ENCODE measurements at places on chromosomes 11 and 22.

- no peak for DNase-seq
Observed at GRCh38 chr11:71322861-71323582, 70.6 kb upstream of the SHANK2 start.

- DNase-seq, result no peak
Observed at GRCh38 chr11:126109941-126110731, 47.5 kb upstream of the CDON start.

GRCh38 chr22:46731246-46732040, 6.6 kb downstream of the CERK start:
- DNase-seq, result no peak

GRCh38 chr11:110286298-110287040, 9.9 kb downstream of the RDX start:
- no peak for DNase-seq

DNA sequence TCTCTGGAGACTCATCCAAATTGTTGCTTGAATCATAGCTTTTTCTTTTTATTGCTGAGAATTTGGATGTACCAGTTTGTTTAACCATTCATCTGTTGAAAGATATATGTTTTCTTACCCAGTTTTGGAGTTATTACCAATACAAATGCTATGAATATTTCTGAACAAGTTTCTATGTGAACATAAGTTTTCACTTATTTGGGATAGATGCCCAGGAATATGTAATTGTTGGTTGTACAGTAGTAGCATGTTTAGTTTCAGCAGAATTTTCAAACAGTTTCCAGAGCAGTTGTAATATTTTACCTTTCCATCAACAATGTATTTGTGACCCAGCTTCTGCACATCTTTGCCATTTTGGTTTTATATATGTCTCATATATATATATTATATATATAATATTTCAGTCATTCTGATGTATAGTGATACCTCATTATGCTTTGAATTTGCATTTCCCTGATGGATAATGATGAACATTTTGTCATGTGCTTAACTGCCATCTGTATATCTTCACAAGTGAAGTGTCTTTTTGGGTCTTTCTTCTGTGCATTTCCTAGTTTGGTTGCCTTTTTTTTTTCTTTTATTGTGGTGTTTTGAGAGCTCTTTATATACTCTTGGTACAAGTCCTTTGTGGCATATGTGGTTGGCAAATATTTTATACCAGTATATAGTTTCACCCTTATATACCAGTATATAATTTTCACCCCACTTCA, 118.8 kb downstream of the LUZP2 start:
- no peak for DNase-seq

- DNase-seq, result no peak
Observed at GRCh38 chr11:45879803-45880686, 5.4 kb upstream of the MAPK8IP1 start.

DNA sequence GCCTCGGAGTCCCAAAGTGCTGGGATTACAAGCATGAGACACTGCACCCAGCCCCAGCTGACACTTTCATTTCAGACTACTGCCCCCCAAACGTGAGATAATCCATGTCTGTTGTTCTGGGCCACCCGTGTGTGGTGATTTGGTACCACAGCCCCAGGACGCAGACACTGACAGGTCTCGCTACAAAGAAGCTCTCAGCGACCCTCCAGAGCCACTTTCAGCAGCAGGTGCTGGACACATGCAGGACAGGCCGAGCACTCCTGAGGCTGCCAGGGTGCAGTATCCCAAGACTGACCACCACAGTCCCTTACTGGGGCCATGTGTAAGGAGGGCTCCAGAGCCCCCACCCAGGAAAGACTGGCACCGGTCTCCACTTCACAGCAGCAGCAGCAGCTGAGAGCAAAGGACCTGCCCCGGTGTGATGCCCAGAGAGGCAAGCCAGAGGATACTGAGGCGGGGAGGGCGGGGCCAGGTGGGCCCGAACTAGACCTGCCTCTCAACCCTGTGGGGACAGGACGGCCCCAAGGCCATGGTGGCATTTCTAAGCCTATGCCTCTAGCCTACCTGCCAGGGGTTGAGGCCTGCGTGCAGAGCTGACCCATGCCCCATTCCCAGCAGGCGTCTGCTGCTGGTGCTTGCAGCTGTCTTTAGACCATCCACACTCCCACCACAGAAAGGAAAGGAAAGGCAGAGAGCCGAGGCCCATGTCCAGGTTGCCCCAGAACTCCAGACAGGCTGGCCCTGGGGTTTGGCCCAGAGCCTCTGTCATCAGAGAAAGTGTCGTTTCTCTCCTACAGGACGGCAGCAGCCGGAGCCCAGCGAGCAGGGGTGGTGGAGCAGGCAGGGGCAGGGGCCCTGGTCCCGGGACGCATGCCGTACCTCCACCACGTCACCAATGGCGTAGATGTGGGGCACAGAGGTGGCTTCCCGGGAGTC, 28.0 kb upstream of the GNB1L start:
- DNase-seq, result no peak

DNA sequence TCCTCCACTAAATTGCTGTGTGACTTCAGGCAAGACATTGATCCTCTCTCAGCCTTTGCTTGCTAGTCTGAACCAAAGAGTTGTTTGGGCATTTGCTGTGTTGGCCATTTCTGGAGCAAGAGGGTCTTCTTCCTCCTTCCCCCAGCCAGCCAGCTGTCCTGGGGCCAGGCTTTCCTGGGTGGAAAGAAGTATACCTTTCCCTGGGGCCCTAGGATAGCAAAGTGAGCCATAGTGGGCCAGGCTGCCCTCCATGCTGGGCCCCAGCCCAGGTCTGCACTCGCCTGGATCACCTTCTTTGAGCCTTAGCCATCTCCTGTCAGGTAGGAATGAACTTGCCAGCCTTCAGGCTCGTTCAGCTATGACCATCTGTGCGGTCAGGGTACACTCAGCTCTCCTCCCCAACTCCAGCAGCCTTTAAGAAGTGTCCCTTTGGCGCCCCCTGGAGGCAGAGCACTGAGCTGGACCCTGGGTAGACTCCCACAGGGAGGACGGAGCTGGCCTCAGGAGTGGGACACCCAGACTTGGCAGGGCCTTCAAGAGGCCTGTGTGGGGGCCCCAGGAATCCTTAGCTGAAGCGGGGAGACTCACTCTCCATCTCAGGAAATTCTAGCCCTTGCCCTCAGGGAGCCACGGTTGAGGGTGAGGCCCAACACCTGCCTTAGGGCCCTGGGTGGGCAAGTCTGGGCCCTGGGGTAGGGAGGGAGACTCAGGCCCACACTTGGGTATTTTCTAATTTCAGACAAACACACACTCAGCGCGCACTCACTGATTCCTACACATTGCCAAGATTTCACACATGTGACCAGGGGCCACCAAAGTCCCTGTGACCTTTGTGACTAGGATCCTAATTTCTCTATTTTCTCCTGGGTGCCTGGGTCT, 35.6 kb upstream of the TPBGL start:
- peak; percentile 78 for DNase-seq

DNA sequence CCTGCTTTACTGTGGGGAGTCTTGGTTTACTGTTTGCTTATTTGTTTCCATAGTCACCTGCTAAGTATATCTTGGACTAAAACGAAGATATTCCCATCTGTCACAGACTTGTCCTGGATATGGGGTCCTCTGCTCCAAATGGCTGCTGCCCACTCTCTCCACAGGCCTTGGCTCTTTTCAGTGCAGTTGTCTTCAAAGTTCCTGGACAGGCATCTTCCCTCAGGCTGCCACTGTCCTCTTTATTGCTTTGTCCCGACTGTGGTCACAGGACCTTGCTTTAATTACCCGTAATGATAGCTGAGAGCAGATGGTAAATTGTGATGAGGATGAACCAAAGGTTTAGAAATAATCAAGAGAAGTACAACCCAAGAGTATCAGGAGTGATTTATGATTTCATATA, 713.9 kb upstream of the CCDC179 start:
- DNase-seq, result no peak

GRCh38 chr11:8006349-8006977, 19.3 kb downstream of the EIF3F start:
- DNase-seq, result no peak

GRCh38 chr11:17014833-17015626, 816 bp upstream of the PLEKHA7 start:
- no peak for DNase-seq

- DNase-seq, result no peak
Observed at GRCh38 chr11:18495703-18496102, 31.0 kb downstream of the TSG101 start.

DNA sequence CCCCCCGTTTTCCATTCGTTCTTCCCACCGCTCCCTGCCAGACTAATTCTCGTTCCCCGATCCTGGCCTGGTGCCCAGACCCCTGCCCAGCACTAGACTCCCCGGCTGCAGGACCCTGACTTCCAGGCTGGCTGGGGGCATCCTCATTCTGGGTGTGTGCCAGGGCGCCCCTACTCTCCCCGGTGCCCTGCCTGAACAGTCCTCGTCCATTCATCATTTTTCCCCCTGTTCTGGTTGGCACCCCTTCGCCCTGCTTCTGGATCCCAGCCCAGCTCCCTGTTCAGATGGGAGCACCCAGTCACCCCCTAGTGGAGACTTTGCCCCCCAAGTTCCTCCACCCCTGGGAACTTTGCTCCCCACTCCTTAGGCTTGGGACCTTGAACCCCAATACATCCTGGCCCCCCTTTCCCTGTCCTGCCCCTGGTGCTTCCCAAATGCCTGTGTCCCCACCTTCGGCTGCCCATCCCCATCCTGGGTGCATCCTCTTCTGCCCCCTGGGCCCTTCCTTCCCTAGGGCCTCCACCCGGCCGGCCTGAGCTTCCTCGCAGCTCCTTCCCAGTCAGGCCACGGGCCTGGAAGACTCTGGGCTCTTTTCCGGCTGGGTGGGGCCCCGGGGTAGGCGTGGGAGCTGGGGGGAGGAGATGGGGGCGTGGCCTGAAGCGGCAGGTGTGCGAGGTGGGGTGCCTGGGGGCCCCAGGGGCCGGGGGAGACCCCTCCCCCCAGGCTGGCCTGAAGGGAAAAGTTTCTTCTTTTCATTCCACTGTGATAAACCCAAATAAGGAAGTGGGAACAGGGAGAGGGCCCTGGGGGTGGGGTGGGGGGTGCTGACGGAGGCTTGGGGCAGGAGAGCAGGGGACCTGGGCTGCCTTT, 908 bp downstream of the PLCB3 start:
- no peak for DNase-seq

GRCh38 chr11:106233191-106233590, 155.7 kb downstream of the AASDHPPT start:
- no peak for DNase-seq

- no peak for DNase-seq
Observed at GRCh38 chr11:19808076-19808911, 95.7 kb downstream of the NAV2 start.

DNA sequence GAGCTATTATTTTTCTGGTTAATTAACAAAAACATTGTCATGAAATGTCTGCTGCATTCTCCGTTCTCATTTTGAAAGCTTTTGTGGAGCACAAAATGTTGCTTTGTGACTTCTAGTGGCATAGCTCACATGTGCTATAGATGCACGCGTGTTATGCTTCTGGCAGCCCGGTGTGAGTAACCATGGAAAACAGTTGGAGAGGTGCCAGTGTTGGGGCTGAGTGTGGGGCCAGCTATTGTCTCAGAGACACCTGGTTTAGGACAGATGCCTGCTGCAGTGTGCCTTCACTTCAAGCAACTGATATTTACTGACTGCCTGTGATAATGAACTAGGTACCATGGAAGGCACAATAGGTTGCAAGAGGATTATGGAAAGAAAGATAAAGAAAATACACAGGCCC, 760.6 kb downstream of the NTM start:
- DNase-seq, result no peak

- no peak for DNase-seq
Observed at GRCh38 chr22:44489026-44489425, 9.0 kb downstream of the RTL6 start.

GRCh38 chr11:9619004-9619403, 44.9 kb upstream of the SWAP70 start:
- no peak for DNase-seq

GRCh38 chr11:126194121-126194543, 17.3 kb downstream of the RPUSD4 start:
- no peak for DNase-seq

DNA sequence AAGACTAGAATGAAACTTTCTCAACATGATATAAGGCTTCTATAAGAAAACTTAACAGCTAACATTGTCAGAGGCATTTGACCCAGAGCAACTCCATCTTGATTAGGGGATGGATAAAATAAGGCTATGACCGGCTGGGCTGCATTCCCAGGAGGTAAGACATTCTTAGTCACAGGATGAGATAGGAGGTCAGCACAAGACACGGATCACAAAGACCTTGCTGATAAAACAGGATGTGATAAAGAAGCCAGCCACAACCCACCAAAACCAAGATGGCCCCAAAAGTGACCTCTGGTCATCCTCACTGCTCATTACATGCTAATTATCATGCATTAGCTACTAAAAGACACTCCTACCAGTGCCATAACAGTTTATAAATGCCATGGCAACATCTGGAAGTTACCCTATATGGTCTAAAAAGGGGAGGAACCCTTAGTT, 135.2 kb downstream of the TTC28 start:
- no peak for DNase-seq

DNA sequence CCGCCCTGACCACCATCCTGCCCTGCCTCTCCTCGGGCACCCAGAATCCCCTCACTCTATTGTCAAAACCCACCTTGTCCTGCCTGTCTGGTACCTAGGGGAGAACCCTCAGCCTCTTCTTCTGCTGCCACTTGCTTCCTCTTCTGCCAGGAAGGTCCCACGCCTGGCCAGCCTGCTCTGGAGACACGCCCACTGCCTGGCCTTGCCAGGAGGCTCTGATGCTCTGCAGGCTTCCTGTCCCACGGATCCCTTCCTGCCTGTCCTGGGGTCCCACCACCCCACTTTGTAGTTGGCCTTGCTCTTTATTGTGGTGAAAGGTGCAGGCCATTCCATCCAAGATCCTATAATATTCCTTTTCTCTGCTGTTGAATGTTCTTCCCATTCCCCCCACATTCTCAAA, 63.4 kb downstream of the BMAL1 start:
- no peak for DNase-seq

- no peak for DNase-seq
Observed at GRCh38 chr11:69249311-69250185, 44.4 kb upstream of the MYEOV start.

DNA sequence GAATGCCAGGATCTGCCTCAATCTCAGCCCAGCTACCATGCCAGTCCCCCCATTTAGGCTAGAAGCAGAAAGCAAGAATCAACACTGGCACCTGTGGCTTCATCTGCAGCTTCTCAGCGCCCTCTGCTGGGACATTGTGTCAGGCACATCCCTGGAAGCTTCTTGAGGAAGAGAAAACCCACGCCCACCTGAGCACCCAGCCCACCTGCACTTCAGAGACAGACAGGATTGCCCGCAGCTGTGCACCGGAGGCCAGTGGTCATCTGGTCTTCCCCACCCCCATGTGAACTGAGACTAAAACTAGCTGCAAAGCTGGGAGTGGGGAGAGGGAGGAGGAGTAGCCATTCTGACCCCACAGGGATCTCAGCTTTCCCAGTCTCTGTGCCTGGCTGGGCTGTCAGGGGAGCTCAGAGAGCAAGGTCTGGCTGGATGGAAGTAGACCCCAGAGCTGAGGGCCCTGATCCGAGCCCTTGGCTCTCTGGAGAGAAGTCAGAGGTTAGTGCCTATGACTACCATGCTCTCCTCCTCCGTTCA, 66.8 kb downstream of the FEZ1 start:
- no peak for DNase-seq

DNA sequence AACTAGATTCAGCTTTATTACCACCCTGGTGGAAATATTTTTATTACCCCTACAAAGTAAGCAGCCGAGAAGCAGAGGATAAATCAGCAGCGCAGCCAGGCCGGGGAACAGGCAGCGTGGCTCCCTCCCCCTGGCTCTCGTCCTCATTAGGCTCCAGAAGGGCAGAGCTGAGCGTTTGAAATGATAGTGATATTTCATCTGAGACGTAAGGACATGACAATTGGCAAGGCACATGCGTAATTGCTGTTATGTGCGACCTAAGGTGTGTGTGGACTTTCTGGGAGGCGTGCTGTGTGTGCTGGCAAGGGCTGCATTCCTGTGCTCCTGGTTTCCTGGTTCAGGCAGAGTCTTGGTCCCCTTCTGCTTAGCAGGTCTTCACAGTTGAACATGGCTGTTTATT, 247.8 kb downstream of the TBC1D22A start:
- no peak for DNase-seq
